NCI-H1436 (cell line): ENCODE measurements at places on chromosomes 6 and 20.

DNA sequence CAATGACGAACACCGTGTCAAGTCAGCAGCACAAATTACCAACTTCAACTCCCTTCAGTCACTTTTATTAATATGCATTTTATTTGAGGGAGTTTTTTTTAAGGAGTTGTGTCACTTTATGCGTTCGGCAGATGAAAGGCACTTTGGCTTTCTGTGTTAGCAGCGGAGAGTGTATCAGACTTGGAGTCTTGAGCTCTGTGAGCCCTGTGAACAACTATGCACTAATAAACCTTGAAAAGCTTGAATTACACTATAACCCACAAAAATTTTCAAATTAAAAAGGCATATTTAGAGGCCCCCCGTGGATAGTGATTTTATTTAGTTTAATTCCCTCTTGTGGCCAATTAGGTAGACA, 335.3 kb upstream of the NT5E start:
- DNase-seq, result no peak

DNA sequence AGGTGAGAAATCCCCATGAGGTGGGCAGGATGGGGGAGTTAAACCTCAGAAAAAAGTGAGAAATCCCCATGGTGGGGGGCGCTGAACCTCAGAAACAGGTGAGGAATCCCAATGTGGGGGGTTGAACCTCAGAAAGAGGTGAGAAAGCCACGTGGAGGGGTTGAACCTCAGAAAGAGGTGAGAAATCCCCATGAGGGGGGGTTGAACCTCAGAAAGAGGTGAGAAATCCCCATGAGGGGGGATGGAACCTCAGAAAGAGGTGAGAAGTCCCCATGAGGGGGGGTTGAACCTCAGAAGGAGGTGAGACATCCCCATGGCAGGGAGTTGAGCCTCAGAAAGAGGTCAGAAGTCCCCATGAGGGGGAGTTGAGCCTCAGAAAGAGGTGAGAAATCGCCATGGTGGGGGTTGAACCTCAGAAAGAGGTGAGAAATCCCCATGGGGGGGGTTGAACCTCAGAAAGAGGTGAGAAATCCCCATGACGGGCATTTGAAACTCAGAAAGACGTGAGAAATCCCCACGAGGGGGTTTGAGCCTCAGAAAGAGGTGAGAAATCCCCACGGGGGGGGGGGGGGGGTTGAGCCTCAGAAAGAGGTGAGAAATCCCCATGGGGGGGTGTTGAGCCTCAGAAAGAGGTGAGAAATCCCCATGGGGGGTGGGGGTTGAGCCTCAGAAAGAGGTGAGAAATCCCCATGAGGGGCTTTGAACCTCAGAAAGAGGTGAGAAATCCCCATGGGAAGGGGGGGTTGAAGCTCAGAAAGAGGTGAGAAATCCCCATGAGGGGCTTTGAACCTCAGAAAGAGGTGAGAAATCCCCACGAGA, 14.3 kb upstream of the GOPC start:
- DNase-seq, result no peak

DNA sequence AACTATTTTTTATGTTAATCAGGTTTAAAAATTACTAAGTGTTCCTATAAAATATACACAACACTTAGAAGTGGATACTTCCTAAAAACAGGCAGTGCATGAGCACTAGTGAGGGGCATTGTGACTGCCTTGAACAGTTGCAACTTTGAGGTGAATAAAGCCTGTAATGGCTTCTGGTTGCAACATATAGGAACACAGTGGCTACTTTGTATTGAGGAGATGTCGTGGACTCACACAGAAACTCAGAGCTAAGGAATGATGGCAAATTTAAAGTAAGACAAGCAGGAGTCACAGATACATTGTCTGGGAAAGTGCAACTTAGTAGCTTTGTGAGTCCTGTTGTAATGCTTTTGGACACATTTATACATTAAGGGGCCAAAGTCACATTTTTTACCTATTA, 861 bp upstream of the HLA-A start:
- DNase-seq, result no peak

- no peak for DNase-seq
Measured at GRCh38 chr6:53986721-53987521, 124.3 kb upstream of the MLIP start.

DNA sequence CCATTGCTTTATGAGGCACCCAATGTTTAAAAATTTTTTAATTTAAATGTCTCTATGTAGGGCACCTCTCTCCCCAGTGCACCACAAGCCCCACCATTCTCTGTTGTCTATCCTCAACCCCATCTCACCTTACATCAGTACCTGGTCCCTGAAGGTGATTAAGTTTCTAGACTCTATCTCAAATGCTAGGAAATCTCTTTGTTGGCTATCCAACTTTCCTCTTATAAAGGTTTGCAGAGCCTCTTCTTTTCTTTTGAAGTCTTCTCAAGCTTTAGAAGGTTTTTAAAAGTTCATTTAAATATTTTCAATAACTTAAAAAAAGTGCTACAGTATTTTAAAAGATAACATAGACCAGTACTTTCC, 76.5 kb upstream of the TBC1D7 start:
- DNase-seq, result no peak

DNA sequence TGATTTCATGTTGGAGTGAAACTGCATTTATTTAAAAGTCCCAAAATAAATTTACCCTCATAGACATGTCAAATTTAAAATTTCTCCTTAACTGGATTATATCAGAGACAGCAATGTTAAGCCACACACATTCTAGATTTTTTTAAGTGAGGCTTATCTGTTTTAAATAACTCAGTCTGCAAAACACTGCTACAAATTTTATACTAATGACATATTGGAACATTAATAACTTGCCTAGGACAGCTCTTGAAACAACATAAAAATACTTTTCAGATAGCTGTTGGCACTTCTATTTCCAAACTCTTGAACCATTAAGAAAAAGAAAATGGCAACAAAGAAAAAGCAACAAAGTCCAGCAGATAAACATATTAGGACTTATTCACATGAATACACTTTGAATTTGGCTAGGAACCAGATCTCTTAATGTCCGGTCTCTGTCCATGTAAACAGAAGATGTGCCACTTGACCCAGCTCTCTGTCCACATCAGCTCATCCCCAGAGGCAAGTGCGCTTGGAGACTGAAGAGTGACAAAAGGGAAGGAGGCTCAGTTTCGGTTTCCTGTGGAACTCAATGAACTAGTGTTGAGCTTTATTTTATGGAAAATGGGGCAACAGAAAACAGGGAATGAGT, 219.3 kb upstream of the THBS2 start:
- no peak for DNase-seq

- no peak for DNase-seq
Measured at GRCh38 chr20:22563062-22563965, 21.1 kb downstream of the FOXA2 start.

- DNase-seq, result no peak
Measured at GRCh38 chr6:168192901-168193815, 114.1 kb upstream of the FRMD1 start.

- DNase-seq, result no peak
Measured at GRCh38 chr6:69957985-69958559, 91.7 kb downstream of the COL19A1 start.

- DNase-seq, result no peak
Measured at GRCh38 chr6:135212935-135213334, 31.8 kb downstream of the MYB start.

DNA sequence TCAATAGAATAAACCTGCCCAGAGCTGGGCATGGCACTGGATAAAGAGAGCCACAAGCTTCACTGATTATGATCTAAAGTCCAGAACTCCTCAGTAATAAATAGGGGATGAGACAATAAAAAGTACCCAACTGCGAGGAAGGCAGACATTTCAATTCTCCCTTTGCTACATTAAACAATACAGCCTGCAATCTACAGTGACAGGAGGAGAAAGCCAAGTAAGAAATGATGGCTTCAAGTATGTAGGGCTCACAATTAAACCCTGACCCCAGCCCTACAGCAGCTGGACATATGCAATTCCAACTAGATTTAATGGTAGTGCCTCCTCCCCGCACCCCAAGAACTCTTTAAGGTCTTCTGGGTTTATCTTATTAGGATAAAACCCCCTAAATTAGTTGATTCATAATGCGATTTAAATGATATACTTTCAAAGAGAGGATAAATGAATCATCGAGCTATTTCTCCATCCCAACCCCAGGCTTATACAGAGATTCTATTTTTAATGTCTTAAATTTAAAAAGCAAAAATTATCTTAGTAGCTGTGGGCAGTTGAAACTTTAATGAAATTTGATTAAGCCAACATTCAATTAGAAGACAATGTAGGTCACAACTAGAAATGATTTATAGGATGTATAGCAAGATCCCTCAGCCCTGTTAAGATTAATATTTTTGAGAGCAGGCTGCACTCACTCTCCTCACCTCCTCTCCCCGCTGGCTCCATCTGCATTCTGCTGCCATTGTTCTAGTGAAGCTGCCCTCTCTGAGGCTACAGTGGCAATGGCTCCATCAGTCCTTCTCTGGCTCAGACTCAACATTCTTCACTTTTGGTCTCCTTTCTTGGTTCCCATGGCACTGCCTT, 57.1 kb downstream of the OGFRL1 start:
- DNase-seq, result no peak

GRCh38 chr6:79404261-79404660, 133.0 kb downstream of the LCA5 start:
- DNase-seq, result no peak

- no peak for DNase-seq
Measured at GRCh38 chr6:118656847-118657451, 5.6 kb upstream of the CEP85L start.

DNA sequence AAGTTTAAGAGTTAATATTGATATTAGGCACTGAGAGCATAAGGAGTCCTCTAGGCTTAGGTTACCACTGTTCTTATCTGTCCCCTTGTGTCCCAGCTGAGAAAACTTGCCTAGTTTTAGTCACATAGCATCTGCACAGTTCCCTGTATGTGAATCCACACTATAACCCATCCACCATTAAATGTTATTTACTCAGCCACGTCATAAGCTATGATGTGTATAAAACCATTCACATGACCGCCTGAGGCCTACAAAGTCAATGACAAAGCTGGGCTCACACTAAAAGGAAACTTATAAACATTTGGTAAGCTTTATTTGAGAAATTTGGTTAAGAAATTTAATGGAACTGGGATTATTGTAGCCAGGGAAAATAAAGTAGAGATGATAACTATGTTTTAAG, 59.2 kb upstream of the TFAP2D start:
- DNase-seq, result no peak

- no peak for DNase-seq
Measured at GRCh38 chr6:73680289-73680918, 15.6 kb upstream of the CD109 start.

DNA sequence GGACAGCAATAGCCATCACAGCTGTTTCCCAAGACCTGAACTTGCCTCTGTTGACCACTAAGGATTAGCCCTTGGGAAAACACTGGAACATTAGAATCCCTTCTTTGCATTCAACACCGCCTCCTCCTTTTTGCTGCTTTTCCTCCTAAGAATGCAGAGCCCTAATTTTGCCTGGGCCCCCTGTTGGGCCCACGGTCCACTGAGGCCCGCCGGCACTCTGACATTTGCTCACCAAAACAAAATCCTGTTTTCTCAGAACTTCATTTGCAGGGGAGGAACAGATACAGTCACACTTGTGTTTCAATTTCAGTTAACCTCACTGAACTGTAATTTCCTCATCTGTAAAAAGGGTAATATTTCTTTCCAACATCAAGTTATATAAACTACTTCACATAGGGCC, 116.0 kb upstream of the JARID2 start:
- DNase-seq, result no peak

GRCh38 chr20:4318891-4319290, 303.5 kb upstream of the RNF24 start:
- DNase-seq, result no peak

- DNase-seq, result no peak
Measured at GRCh38 chr6:110560239-110561007, 84.0 kb upstream of the SLC22A16 start.

GRCh38 chr20:44738813-44739477, 6.7 kb upstream of the KCNK15 start:
- peak; percentile 24 for DNase-seq

DNA sequence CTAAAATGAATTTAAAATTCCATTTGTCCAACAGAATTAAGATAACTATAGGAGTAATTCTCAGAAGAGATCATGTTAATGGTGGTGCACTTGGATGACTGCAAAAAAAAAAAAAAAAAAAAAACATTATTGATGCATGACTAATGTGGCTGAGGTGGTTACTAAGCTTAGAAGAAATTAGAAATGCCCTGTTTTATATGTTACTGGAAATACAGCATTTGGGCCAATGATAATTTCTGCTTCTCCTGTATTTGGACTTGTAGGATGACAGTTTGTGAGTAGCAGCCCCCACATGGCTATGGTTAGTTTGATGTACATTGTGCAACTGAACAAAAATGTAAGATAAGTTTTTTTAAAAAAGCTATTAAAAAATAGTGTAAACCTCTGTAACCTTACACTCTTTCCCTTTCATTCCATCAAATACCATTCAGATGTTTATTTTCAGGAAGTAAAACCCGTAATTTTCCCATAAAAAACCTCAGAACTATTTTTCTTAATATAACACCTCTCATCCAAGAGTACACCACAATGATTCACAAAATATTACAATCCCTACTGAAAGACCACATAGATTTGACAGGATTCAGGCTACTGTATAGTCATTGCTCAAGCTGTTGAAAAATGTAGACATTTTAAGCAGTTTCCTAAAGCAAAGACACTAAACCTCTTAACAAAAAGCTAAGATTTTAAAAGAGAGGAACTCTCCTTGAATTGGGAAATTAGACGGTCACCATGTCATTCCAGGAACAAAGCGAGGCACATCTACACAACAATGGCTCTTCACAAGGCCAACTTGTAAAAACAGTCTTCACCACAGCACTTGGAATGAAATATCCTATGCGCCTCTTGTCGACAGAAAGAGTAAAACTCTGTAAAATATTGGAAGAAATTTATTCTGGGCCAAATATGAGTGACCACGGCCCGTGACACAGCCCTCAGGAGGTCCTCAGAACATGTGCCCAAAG, 83.0 kb downstream of the WDR27 start:
- DNase-seq, result no peak

DNA sequence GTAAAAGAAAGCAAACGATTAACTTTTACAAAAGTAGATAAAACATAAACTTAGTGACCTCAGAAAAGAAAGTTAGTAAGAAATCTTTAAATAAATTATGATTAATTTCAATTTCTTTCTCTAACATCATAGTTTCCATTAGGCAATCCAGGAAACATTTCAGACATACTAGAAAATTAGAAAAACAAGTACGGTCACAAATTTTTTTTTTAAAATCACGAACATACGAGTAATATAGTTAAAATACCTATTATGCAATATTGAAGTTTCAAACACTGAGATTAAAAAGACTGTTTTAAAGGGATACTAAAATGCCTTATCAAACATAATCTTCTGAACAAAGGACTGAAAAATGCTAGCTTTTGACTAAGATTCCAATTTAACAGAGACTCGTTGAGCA, 26.2 kb downstream of the NOL7 start:
- DNase-seq, result no peak
